ENCODE measurements at places on chromosomes 1 and 21. TPM values are rescaled to one million over a fixed set of nuclear protein-coding genes. Genes with fewer than 3 reads are reported as not detected.

PROK1 gene
- not detected for total RNA-seq

EVA1B gene
- 17.8 TPM for total RNA-seq

DNA sequence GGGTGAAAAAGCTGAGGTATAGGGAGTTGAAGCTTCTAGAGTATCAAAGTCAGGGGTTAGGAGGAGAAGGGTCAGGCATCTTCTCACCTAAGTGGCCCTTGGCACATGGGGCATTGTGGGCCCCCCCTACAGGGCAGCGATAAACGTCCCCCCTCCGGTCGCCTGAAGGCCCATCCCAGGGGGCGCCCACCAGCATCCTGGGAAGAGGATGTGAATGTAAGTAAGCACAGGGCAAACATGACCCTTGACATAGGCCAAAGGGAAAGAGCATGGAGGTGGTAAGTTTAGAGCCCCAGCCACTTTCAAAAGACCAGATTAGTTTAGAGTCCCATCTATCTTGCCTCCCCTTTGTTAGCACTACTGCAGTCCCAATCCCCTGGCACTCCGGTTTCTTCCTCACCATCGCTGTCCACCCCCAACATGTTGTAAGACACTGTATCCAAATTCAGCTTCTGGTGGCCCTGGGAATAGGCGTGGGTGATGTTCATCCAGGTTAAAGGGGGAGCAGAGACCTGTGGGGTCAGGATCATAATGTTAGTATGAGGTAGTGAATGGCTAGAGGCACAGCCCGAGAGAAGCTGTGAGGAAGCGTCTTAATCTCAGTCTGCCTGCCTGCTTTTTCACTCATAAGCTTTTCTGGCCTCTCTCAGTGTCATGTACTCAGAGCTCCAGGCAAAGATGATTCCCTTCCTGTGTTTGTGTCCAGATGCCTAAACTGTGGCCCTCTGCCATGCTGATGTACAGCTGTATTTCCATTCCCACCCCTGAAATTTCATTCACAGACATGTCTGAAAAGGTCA lies 2.7 kb downstream of the ITGA10 start:
- DNase-seq: no peak

DNA sequence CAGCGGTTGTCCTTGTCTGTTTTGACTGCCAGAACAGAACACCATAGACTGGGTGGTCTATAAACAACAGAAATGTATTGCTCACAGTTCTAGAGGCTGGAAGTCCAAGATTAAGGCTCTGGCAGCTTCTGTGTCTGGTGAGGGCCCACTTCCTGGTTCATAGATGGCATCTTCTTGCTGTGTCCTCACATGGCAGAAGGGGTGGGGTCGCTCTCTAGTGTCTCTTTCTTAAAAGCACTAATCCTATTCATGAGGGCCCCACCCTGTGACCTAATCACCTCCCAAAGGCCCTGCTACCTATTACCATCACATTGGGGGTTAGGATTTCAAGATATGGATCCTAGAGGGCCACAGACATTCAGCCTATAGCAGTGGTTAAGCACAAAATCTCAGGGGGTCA lies 304.4 kb downstream of the NFIA start:
- DNase-seq: no peak

GRCh38 chr1:242569867-242570266 lies 45.4 kb upstream of the PLD5 start:
- no peak for DNase-seq

DNA sequence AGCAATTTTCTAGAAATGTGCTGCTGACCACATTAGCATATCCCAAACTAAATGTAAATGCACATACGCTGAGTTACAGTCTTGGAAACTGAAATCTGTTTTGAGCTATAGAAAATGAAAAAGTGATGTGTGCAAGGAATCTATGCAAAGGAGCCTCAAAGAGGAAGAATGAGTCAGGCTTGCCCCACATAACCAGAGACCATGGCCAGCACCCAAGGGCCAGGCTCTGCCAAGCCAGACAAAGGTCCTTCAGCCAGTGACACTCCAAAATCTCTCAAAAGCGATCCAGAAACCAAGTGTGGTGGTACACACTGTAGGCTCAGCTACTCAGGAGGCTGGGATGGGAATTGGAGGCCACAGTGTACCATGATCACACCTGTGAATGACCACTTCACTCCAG lies 195.2 kb downstream of the TOMM20 start:
- DNase-seq: peak; percentile 68

CHI3L1 gene
- total RNA-seq: 0.24 TPM

LRRC41 gene
- total RNA-seq: 69.7 TPM

RHBDL2 gene
- total RNA-seq: 3.3 TPM

GRCh38 chr1:41724248-41724647 lies 194.5 kb downstream of the HIVEP3 start:
- DNase-seq: no peak

PLEKHA6 gene
- 0.02 TPM for total RNA-seq

GRCh38 chr1:246517391-246517790 lies 10.3 kb upstream of the SMYD3 start:
- DNase-seq: no peak

TPTE gene
- total RNA-seq: 1.2 TPM

- DNase-seq: peak; percentile 4
Observed at GRCh38 chr21:26881504-26882228, 36.5 kb upstream of the ADAMTS1 start.

GRCh38 chr1:218592688-218593087 lies 247.6 kb downstream of the TGFB2 start:
- peak; percentile 81 for DNase-seq

DNA sequence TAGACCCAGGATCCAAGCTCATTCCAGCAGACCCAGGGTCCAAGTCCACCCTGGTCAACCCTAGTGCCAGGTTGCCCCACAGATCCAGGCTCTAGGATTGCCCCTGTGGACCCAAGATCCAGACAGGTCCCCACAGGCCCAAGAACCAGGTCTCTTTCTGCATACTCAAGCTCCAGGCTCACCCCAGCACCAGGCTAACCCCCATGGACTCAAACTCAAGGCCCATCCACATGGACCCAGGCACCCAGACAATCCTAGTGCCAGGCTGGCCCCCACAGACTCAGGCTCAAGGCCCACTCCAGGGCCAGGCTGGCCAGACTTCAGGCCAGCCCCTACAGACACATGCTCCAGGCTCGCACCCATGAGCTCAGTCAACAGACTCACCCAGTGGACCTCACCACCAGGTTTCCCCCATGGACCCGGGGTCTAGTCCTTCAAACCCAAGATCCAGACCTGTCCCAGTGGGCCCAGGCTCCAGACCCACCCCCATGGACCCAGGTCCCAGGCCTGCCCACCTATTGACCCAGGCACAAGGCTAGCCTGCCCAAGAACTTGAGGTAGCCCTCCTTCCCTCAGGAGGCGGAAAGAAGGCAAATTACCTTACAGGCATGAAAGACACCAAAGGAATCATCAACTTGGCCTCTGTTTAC lies 124.4 kb downstream of the SMYD3 start:
- DNase-seq: no peak

NMNAT2 gene
- total RNA-seq: 3.1 TPM
